Activated T-cell treated with anti-CD3 and anti-CD28 coated beads, Interleukin-2, amount 50 U/mL, for 72 hours (primary cell): ENCODE measurements at places on chromosomes 3 and 15. TPM values are rescaled to one million over a fixed set of nuclear protein-coding genes. Genes with fewer than 3 reads are reported as not detected.

Gene SKOR1
- 0.95 TPM for total RNA-seq

DNA sequence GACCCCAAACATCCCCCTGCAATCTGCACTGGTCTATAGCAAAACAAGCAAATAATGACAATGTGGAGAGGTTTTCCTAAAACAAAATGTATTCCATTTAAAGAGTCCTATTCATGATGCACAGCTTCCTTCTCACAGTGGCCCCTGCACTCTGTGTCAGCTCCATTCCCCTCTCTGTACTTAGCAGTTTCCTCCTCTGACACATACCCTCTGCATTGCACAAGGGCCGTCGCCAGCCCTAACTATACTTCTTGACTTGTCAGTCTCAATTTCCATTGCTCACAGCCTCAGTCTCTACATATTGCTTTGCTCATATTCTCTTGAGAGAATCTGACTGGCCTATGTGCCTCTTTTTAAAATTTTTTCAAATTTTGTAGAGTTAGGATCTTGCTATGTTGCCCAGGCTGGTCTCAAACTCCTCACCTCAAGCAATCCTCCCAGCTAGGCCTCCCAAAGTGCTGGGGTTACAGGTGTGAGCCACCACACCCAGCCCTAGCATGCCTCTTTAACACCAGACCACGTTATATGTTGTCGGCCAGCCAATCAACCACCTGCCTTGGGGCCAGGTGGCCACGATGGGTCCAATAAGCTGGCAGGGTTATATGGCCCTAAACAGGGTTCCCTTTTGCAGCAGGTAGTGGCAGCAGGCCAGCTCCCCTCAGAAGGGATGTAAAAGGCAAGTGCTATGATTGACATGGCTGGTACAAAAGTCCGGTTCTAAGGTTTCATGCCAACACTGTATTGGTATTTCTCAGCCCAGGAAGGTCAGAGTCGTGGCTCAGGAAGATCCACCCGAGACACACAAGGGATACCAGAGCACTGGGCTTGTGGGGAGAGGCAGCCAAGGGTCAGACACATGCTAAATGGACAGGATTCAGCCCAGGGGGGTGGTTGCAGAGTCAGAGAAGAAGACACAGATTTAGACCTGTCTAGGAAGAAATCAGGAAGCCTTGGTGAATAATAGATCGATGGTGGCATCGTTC is 59.0 kb upstream of the SMAD3 start:
- H3K27ac ChIP-seq, result no peak overlapping the region
- no peaks in the 10 kb centered on the region for H3K36me3 ChIP-seq
- H3K27me3 ChIP-seq, result no peaks in the 10 kb centered on the region
- H3K4me1 ChIP-seq, result peaks cover 6% of the 10 kb centered on the region

DNA sequence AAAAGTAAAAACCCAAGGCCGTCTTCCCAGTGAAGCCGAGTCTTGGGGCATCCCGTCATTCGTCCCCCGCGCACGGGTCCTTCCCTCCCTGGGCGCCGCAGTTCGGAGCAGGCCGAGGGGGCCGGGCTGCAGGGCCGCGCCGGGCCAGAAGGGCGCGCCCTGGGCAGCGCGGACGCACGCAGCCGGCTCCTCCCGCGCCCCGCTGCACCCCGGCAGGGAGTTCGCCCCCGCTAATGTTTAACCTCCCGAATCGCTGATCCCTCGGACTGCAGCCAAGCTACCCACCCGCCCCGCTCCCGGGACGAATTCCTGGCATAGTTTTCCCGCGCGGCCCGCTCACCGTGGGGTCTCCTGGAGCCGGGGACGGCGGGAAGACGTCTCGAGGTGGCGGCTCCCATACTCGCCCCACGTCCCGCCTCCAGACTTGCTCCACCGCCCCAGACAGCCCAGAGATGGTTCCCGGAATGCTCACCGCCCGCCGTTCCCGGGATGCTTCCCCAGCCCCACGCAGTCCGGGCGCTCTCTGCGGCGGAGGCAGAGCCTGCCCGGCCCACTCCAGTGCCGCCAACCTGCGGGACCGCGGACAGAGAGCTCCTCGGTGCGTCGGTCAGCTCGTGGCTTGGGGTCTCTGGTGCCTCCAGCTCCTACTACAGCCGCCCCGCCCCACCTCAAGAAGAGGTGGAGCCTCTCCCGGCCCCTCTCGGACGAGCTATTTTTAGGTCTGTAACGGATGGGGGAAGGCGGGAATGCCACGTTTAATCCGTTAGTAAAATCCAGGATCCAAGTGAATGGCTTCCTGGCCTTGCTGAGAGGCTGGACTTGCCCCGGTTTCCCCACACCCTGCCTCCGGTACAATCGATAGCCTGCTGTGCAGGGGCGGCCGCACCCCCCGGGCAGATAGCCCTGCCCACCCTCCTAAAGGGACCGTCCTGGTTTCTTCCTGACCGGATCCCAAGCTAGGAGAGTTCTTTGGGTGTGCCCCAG is at the start of gene DZIP1L:
Gene DZIP1L (minus strand): TSS at position 621 of the 984 bp plus-strand sequence. CDS start 11,637 bp downstream, outside the sequence.
- H3K4me1 ChIP-seq, result peaks cover 13% of the 10 kb centered on the region
- H3K4me3 ChIP-seq, result peak within 1 kb of the TSS; percentile 88
- H3K27me3 ChIP-seq, result peaks cover 56% of the 10 kb centered on the region
- H3K36me3 ChIP-seq, result peaks cover 1% of the 10 kb centered on the region
- H3K27ac ChIP-seq, result no peak within 1 kb of the TSS
- DNase-seq, result peak; percentile 62

DNA sequence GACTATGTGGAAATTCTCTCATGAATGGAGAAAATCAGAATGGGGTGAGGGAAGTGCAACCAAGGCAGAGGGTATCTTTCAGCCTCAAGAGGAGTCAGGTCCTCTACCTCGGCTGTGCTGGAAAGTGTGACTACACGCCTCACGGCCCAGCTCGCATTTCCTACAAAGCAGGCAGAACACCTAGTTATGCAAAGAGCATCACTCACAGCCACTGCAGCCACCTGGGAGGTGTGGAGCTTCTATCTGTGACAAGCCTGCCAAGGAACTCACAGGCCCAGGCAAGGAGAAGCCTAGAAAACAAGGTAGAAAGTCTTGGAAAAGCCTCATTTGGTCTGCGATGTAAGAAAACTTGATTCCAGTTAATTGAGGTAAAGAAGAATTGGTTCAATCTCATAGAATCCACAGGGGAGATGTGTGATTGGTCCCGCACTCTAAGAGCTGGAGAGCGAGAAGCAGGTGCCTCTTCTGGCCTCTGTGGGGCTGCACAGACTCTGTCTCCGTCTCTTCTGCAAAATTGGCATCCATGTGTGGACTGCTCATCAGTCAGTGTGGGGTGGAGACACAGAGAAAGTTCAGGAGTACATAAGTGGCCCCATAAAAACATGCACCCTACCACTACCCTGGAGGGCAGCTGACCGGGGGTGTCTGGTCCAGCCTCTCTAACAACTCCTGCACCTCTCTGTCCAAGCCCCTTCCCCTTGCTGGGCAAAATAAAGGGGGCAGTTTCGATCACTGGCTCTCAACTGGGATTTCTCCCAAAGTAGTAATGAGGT is 76.8 kb downstream of the TAMM41 start:
- no peaks in the 10 kb centered on the region for H3K27me3 ChIP-seq
- peaks cover 34% of the 10 kb centered on the region for H3K4me1 ChIP-seq
- no peaks in the 10 kb centered on the region for H3K36me3 ChIP-seq
- H3K4me3 ChIP-seq, result peak overlapping the region; percentile 63

Gene CILP
- 0.05 TPM for total RNA-seq

DNA sequence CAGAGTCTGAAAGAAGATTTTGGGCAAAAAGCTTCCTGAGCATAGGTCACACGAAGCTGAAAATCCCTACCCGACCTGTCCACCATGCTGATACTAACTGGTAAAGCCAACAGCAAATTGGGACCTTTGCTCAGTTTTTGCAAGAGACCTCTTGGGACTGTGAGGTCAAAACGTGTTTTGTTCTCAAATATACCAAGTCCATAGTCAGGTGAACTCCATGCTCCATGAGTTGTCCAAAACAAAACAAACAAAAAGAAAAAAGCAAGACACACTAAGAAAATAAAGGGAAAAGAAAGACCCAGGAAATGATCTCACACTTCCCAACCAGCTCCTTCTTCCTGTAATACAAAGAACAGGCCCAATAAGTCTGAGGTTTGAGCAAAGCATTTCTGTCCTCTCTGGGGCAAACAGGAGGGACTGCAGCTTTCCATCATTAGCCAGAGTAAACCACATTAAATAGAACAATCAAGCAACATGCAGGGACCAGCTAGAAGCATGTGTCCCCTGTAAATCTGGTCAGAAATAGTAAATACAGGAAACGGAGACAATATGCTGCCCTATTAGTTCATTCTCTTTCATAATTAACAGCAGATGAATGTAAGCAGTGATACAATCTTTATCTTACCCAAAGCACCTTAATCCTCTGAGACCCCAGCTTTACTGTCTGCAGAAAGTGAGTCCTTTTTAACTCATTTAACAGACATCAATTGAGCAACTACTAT is 125.0 kb upstream of the LIPC start:
- DNase-seq, result no peak
- H3K36me3 ChIP-seq, result no peaks in the 10 kb centered on the region
- no peak overlapping the region for H3K4me3 ChIP-seq
- peak overlapping the region; percentile 35 for H3K27ac ChIP-seq
- no peaks in the 10 kb centered on the region for H3K27me3 ChIP-seq
- H3K4me1 ChIP-seq, result peaks cover 25% of the 10 kb centered on the region

Gene PLSCR5
- not detected for total RNA-seq

GRCh38 chr3:52910823-52911222 is 13.5 kb upstream of the STIMATE start:
- no peak overlapping the region for H3K27ac ChIP-seq
- H3K4me3 ChIP-seq, result no peak overlapping the region
- H3K36me3 ChIP-seq, result no peaks in the 10 kb centered on the region
- DNase-seq, result no peak

- H3K27me3 ChIP-seq, result peaks cover 18% of the 10 kb centered on the region
- H3K4me1 ChIP-seq, result peaks cover 62% of the 10 kb centered on the region
- peak overlapping the region; percentile 74 for H3K27ac ChIP-seq
- H3K36me3 ChIP-seq, result no peaks in the 10 kb centered on the region
- peak overlapping the region; percentile 50 for H3K4me3 ChIP-seq
- peak; percentile 82 for DNase-seq
These were observed 63.6 kb upstream of the MEF2A start for GRCh38 chr15:99502182-99502581.

DNA sequence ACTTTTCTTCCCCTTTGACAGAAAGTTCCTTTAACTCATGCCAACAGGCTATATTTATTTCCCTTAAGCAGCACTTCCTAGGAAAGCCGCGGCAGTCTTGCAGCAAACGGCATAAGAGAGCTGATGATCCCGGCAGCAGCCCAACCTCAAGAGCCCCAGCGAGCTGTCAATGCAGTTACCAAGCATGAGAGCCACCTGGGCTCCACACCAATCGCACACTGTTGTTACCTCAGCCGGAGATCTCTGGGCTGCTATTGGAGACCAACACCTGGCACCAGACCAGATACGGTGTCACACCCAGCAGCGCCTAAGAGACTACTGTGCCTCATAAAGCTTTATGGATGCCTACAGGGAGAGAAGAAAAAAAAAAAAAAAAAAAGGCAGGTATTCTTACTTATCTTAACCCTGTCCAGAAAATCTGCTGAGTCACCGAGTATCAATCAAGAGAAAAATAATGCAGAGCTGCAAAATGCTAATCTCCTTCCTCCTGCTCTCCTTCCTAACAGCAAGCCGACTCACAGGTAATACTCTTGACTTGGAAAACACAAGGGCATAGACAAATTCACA is 11.7 kb downstream of the ABCC5 start:
- H3K4me1 ChIP-seq, result peaks cover 12% of the 10 kb centered on the region
- no peaks in the 10 kb centered on the region for H3K27me3 ChIP-seq
- H3K4me3 ChIP-seq, result peak overlapping the region; percentile 19

DNA sequence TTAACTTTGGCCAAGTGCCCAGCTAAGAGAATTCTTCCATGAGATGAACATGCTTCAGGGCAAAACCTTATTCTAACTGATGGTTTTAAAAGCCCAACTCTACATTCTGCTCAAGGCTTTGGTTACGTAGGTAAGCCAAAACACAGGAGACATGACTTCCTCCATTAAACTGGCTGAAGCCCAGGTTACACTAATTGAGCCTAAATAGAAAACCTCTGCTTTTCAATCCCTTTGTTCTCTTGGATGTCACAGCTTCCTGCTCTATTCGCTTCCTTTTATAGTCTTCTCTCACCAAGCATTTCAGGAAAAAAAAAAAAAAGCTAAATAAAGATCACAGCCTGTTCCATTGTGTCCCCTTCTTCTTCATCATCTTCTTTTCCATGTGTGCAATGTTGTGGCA is 420.4 kb downstream of the TIGIT start:
- H3K4me1 ChIP-seq, result no peaks in the 10 kb centered on the region
- no peaks in the 10 kb centered on the region for H3K36me3 ChIP-seq
- no peak overlapping the region for H3K4me3 ChIP-seq
- H3K27me3 ChIP-seq, result no peaks in the 10 kb centered on the region
- no peak for DNase-seq
